Activated T-cell treated with anti-CD3 and anti-CD28 coated beads, Interleukin-2, amount 50 U/mL, for 4 hours (primary cell): ENCODE measurements at places on chromosomes 6 and 20.
A peak's percentile ranks its signal among the peaks of the same experiment; 100 is the strongest.

DNA sequence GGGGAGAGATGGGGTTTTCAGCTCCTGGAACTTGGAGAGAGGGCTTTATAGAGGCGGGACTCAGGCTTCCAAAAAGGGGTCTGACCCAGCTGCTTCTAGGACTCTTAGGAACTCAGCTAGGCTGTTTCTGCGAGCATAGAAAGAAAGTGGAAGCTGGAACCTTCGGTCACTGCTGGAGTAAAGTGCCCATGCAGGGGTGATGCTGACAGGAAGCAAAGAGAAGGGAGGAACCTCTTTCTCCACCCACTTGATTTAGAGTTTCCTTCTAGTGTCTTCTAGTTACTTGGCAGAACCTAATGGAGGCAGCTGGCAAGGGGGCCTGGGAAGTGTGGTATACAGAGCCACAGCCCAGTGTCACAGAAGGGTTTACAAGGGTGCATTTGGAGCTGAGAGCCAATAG, 283.6 kb downstream of the QKI start:
- no peak for DNase-seq

GRCh38 chr6:167760979-167761793, 65.5 kb upstream of the AFDN start:
- DNase-seq, result no peak

DNA sequence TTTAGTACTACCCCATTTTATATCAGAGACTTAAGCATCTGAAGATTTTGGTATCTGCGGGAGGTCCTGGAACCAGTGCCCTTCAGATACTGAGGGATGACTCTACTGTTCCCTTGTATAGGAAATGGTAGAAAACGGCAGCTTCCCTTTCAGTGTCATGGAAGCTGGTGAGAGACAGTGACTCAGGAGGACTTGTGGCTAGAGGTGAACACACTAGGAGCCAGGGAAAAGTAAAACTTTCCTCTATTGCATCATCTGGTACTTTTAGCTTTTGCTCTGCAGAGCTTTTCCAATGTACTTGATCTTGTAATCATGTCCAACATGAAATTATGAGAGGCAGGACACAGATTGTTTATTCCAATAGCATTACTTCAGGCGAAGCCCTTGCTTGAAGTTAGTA, 45.0 kb downstream of the RNF144B start:
- DNase-seq, result no peak

GRCh38 chr20:24095756-24096155, 107.2 kb upstream of the GGTLC1 start:
- no peak for DNase-seq

GRCh38 chr20:56443654-56444540, 24.5 kb upstream of the RTF2 start:
- no peak for DNase-seq

DNA sequence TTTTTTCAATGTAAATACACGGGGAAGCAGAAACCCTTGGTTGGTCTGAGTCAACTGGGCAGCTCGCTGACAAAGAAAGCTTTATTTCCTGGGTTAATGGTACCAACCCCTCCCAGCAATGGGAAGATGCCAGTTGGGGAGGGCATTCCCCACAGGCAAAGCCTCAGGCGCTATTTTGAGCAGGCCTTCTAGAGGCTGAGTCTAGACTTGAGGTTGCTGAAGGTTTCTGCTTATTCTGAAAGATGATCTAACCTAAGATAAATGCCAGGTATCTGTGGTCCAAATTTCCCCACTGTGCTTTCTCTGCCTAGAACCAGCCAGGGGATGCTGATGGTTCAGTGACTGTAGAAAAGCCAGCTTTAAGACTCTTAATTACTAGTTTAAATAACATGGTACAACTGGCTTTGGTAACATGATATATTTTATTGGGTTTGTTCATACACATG, 172.5 kb upstream of the JARID2 start:
- no peak for DNase-seq

- peak; percentile 23 for DNase-seq
Measured at GRCh38 chr6:44002067-44002592, 125.1 kb downstream of the MRPL14 start.

DNA sequence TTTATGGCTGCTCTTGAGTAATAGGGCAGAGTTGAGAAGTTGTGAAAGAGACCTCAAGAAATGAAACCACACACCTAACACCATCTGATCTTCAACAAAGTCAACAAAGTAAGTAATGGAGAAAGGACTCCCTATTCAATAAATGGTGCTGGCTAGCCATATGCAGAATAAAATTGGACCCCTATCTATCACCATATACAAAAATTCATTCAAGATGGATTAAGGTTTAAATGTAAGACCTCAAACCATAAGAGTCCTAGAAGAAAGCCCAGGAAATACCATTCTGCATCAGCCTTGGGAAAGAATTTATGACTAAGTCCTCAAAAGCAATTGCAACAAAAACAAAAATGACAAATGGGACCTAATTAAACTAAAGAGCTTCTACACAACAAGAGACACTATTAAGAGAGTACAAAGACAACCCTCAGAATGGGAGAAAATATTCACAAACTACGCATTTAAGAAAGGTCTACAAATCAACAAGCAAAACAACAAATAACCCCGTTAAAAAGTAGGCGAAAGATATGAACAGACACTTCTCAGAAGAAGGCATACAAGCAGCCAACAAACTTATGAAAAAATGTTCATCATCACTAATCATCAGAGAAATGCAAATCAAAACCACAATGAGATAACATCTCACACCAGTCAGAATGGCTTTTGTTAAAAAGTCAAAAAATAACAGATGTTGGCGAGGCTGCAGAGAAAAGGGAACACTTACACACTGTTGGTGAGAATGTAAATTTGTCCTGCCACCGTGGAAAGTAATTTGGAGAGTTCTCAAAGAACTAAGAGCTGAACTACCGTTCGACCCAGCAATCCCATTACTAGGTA, 4.0 kb downstream of the MAP3K5 start:
- DNase-seq, result no peak

GRCh38 chr6:114712129-114712662, 369.4 kb upstream of the HS3ST5 start:
- no peak for DNase-seq

DNA sequence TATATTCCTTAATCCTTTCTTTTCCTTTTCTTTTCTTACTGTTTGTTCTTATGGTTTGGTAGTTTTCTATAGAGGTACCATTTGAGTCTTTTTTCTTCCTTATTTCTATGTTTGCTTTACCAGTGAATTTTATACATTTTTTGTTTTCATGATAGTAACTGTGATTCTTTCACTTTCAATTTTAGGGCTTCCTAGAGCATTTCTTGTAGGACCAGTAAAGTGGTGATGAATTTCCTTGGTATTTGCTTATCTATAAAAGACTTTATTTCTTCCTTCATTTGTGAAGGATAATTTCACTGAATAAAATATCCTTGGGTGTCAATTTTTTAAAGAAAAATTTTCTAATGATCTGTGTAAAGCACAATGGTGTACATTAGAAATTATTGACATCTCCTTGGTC, 637.4 kb downstream of the CD109 start:
- no peak for DNase-seq

DNA sequence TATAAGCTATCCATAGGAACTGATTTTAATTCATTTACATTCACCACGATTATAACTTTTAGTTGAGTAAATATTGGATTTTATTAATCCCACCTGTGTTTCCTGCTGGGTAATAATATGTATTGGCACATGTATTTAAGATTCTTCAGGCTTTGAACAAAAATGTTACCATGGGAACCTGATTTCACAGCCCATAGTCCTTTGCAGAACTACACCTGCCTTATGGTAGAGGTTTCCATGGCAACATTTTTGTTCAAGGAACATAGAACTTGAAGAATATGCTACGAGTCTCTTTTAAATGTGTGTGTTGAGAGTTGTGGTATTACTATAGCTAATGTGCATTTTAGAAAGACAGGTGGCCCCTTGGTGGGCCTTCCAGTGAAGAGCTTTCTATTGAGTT, 317.4 kb downstream of the SAMD5 start:
- DNase-seq, result no peak

DNA sequence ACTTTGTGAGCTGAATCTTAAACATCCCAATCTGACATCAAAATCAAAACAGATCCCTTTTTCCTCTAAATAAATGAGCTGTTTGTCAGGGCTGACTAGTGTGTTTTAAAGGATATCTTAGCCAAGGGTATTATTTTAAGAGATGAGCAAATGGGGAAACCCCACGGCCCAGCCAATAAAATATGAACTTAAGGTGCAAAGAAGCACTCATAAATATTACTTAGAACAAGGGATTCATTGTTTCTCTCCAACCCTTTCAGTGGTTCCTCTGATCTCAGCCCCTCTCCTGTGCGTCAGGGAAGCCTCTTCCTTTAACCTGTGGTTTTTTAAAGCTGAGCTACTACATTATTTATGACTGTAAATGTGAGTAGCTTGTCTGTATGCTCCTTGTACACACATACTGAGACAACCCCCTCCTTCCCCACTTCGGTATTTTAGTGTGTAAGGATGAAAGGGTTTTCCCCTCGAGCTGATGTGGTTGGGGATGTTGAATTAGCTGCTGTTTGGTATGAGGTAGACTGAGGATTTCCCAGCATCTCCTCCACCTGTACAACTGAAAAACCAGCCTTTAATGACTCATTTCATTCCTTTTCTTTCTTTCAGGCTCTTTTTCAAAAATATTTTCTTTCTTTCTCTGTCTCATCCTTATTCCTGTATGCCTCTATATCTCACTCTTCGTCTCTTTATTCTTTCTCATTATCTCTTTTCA, 6.5 kb downstream of the BMP5 start:
- no peak for DNase-seq

DNA sequence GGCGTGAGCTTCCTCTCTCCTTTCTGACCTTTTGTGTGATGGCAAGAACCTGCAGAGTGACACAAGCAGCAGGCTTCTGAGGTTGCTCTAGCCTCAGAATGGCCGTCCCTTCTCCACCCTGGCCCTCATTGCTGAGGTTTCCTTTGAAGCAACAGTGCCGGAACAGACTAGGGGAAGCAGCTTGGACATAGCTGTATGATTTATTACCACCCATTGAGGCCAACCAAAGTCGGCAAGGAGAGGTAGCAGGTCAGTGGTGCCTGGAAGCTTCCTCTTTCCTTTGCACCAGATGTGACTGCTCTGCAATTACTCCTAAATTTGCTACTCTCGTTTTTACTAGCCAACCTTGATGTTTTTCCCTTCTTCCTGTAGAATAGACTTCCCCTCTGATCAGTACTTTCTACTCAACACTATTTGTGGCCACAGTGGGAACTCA, 31.4 kb downstream of the PTPN1 start:
- no peak for DNase-seq

DNA sequence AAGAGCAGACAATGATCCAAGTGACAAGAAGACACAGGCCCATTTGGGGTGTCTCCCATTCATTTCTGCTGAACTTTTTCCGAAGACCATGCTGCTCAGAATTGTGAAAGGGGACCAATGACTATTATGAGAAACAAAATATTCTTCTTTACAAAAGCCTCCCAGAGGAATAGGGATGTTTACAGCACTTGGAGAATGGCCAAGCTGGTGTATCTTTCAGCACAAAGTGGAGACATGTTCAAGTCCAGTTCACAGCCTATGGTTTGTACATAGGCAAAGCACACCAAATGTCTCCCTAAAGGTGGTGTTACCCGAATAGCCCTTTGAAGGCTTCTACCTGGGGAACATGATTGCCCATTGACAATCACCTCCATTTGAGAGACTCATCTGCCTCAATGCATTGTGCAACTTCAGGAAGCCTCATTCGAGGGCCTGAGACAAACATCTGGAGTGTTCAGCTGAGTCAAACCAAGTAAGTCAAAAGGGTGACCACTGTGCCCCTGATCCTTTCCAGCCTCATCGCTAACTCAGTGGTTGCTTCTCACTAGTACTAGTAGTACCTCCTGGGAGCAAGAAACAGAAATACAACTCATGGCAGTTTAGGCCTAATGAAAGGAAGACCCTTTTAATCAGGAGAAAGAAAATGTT, 451.0 kb upstream of the MARCKS start:
- no peak for DNase-seq

DNA sequence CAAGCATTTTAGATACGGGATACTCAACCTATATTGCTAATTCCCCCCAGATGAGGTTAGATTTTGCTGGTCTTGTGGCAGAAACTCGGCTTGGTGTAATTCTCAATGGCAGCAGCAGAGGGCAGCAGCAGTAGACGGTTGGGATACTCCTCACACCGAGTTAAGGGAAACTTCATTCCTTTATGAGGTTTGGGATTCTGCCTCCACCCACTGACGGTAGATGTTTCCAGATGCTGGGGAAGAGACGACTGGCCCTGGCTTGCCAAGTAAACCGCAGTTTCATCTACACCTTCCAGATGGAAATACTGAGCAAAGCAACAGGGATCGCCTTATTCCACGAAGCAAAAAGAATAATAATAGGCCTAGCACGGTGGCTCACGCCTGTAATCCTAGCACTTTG, 8.2 kb upstream of the TBC1D7 start:
- DNase-seq, result peak; percentile 71

DNA sequence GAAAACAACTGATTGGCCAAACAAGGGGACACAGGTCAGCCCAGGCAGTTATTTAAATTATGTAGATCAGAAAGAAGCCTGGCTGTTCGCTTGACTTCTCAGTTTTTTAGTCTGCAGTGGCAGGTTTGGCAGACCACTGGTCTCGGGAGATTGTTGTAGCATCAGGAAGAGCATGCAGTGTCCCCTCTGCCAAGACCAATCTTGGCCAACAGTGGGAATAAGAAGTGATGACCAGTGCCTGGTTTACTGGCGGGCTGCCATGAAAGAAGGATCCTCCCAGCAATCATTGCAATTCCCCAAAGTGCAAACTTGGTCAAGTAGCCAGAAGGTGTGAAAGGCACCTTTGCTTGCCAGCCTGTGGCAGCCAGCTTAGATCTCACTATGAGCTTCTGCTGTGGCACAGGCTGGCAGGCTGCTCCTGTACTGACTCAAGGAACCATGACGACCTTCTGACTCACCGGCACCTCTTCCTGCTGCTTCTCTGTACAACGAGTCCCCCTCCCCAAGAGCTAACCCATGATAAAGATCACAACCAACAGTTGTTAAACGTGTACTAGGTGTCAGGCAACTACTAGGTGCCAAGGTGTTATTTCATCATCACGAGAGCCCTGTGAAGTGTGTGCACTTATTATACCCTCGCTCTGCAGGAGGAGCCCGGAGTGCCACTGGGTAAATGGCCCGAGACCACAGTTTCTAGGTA, 76.8 kb upstream of the DUSP22 start:
- DNase-seq, result peak; percentile 62
